ENCODE measurements at places on chromosomes 1 and 21.

- DNase-seq, result no peak
Observed at GRCh38 chr1:42259739-42260064, 75.3 kb downstream of the FOXJ3 start.

DNA sequence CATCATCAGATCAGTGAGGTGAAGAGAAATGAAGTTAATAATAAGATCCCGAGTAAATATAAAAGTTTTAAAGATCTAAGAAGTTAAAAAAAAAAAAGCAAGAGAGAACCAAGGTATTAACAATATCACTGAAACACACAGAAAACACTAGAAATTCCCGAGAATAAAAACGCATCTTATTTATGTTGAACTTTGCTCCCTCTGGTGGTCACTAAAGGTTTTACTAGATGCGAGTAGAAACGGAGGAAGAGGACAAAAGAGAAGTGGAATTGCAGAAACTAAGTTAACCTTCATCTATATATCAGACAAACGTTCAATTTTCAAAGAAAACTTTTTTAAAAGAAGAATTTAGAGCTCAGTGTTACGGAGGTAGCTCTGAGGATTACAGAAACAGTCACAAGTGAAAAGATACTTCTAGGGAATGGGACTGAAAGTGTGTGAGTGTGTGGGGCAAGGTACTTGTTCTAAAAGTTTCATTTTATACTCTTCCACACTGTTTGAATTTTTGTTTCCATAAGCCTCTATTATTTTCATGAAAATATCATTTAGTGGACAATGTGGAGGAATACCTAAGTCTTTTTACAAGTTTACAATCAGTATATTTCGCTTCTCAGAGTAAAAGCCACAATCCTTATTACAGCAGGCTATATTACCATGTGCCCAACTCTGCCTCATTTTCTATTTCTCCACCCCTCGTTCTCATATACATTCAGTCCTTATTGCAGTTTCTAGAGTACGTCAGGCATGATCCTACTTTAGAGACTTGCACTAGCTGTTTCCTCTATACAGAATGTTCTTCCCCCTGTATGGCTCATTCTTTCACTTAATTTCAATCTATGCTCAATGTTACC is 19.7 kb downstream of the ACBD6 start:
- no peak for DNase-seq

DNA sequence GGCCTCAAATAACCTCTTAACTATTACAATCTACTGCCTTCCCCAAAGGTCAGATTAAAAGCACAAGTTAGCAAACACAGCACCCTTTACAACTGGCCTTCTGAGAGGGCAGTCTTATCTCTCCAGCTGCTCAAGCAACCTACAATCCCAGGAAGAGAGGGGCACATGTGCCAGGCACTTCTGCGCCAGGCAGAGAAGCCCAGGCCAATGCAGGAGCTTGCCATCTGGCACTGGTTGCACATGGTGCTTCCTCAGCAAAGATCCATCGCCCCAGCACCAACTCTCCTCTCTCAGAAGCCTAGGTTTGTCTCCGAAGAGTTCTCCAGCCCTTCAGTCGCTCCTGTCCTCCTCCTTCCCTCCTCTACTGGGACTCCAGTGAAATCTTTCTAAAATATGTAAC is 2.5 kb downstream of the STK40 start:
- DNase-seq, result no peak

GRCh38 chr1:147078606-147079399 is 93.5 kb downstream of the PRKAB2 start:
- DNase-seq, result no peak

DNA sequence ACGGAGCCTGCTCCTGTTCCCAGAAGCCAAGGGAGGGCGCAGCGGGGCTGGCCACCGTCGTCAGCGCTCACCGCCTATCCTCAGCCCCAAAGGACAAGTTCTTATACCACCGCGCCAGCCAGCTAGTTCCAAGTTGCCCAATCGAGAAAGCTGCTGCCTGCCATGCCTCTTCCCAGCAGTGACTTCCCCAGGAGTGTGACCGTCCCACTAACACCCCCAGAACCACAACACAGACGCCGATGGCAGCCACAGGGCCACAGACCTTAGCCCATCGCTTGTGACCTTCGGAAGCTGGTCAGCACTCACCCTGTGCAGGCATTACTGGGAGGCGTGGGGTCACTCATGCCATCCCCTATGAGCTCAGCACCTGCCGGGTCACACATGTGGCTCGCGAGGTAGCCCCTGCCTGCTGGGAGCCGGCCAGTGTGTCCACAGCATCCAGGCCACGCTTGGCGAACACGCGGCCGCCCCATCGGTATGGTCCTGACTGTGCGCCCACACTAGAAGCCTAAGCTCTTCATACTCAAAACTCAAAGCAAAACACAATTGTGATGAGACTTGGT is 20.1 kb downstream of the NADK start:
- DNase-seq, result no peak

- no peak for DNase-seq
Observed at GRCh38 chr1:184836934-184837895, 82.6 kb upstream of the EDEM3 start.

- no peak for DNase-seq
Observed at GRCh38 chr1:159092036-159092760, 15.6 kb upstream of the AIM2 start.

GRCh38 chr1:94799206-94799605 is 21.0 kb upstream of the SLC44A3 start:
- DNase-seq, result no peak

DNA sequence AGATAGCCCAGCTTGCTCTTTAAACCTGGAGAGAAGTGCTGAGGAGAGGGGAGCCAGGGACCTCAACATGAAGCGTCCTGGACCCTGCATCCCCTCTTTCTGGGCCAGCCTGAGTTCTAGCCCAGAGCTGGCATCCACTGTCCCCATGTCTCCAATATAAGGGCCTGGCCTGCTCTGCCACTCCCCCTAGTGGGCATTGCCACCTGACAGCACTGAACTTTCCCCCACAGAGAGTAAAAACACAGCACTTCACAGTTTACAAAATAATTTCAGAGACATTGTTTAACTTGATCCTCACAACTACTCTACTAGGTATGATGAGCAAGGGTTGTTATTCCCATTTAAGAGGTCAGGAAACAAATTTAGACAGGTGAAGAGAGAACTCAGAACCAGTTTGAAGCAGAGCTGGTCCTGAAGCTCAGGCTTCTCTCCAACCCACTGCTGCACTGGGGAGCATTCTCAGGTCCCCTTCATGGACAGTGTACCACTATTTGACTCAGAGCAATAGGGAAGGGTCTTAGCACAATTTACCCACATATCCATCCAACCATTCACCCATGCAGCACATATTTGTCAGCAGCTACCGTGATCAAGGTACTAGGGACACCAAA is 151.2 kb downstream of the DMRTA2 start:
- DNase-seq, result peak; percentile 36

DNA sequence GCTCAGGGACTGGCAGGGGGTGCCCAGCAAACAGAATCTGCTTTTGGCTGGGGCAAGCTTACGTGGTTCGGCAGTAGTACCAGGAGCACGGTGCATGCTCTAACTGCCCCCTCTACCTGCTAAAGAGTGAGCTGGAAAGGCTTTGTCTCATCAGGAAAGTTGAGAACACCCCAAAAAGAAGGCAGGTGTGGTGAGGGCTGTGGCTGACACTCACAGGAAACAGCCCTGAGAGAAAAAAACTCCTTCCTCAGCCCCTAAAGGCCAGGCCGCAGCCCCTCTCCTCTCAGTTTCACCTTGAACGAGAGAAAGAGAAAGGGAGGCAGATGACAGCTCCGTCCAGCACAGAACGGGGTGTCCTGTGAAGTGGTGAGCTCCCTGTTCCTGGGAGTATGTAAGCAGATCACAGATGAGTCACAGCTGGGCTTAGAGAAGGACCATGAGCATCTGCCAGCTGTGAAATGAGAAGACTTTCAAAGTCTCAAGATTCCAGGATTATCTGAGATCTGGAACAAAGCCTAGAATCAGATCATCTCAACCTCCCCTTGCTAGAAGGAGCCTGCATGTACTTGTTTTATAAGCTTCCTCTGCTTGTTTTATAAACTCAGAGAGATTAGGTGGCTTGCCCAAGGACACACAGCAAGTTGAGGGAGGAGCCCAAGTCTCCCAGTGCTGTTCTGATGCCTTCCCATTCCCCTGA is 13.4 kb downstream of the LAPTM5 start:
- no peak for DNase-seq

- no peak for DNase-seq
Observed at GRCh38 chr1:43444151-43444828, 9.4 kb downstream of the HYI start.

- no peak for DNase-seq
Observed at GRCh38 chr21:35338881-35339632, 290.0 kb upstream of the RUNX1 start.

DNA sequence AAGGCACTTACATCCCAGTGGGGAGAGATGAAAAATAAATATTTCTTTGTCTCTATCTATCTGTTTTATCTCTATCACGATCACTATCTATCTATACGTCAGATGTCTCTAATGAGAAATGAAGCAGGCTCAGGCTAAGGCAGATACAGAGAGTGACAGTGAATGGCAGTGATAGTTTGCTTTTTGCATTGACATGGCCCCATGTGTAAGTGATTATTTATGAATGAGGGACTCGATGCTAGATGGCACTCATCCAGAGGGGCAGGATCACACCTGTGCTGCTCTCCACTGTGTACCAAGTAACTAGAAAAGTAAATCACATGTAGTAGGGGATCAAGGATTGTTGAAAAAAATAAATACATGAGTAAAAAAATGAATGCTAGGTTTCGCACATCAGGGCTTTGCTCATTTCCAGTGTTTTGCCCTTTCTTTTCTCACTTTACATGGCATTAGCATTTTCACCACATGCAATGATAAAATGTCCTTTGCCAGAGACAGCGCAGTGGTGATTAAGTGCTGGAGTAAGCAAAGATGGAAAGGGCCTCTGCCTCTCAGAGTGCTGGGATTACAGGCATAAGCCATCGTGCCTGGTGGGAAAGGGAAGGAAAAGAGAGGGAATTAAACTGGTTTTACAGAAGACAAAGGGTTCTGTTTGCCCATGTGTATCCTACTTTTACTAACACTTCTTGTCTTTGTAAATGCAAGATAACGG is 16.5 kb downstream of the TBX19 start:
- no peak for DNase-seq

DNA sequence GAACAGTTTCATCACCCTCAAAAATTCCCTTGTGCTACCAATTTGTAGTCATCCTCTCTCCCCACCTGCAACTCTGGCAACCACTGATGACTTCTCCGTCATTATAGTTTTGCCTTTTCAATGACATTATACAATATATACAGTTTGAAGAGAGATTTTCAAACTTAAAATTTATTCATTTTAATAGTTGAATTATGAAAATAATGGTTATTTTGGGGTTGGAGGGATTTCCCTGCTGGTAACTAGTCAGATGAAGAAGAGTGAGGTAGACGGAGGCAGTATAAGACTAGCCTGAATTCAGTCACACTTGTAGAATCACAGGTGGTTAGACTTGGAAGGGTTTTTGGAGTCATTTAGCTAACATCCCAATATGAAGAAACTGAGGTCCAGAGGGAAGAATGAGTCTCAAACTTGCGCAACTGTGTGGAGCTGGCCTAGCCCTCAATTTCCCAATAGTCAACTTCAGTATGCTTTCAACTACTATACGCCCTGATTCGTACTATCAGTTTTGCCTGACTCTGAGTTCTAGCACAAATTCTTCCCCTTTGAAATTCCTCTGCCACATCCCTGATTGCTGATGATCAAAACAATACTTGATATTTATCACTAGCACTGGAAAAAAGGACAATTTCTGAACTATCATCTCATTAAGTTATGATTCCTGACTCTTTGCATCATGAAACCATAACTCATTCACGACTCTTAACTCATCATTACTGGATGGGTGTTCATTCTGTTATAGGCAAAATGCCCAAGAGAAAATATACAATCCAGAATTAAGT is 54.2 kb downstream of the VANGL2 start:
- DNase-seq, result no peak

DNA sequence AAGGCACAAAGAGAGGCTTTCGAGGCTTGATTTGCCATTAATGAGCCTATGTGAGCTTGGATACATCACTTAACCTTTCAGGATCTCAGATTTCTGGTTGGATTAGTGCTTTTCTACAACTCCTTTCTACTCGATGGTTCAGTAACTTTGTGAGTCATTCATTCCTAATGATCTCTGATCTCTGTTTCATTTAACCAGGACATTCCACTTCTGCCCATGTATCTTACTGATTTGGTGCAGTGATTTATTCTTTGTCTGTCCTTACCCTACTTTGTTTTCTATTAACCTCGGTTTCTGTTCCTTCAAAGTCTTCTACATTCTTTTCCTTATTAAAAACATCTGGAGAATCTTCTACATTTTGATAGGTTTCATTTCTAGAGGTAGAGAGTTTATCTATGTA is 94.6 kb upstream of the ZBTB18 start:
- no peak for DNase-seq

DNA sequence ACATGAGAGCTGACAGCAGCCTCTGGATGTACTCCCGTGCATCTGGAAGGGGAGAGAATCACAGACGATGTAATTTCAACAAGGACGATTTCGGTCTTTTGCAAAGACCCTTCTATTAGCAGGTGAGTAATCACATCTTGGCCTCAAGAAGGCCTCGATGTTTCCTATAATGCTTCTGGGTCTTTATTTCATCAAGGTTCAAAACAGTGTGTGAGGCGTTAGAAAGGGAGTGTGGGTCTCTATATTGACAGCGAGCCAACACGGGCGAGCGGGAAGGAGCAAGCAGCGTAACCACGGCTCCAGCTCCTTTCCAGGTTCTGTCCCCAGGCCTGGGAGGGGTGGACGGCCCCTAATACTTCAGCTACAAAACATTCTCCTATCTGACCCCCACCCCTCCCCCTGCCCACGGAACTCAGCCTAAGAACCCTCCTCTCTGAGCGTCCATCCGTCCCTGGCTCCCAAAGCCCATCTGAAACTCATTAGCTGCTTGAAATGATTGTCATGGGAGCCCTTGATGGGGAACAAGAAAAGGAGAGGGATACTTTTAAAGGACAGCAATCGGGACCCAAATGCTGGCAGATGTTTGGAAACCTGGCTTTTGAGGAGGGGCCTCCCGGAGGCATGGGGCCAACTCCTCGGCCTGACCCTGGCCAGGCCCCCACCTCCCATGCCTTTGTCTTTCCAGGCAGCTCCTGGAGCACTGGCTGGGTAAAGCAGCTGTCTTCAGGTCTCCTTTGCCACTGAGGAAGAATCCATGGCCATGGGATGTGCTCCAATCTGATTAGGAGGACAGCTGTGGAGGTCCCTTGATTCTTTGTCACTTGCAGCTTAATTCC is 250.8 kb downstream of the FOXD2 start:
- no peak for DNase-seq

- no peak for DNase-seq
Observed at GRCh38 chr1:116491700-116492357, 79.0 kb downstream of the CD58 start.

- no peak for DNase-seq
Observed at GRCh38 chr1:199404976-199405375, 622.5 kb upstream of the NR5A2 start.

- no peak for DNase-seq
Observed at GRCh38 chr1:231919239-231919885, 292.8 kb downstream of the DISC1 start.

DNA sequence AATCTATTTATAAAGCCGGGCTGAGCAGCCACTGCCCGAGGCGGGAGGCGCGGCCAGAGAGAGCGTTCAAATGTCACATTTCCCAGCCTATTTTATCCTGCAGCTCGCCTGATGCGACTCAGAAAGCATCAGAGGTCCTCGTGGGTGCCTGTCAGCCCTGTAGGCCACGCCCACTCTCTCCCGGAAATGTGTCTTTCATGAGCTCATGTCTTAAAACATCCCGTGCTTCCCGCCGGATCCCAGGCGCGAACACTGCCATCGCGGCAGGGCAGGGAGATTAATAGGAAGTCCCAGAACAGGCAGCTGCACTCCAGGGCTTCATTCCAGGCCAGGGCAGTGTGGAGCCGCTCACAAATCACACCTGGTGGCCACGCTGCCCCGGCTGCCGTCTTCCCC is 117.5 kb downstream of the PRDM16 start:
- no peak for DNase-seq

- no peak for DNase-seq
Observed at GRCh38 chr1:42733415-42734200, 6.4 kb downstream of the CLDN19 start.

Data from progenitor cell of endocrine pancreas (in vitro differentiated cells).